Activated naive CD4-positive, alpha-beta T cell treated with anti-CD3 and anti-CD28 coated beads for 36 hours (primary cell): ENCODE measurements at places on chromosomes 1 and 21. TPM values are rescaled to one million over a fixed set of nuclear protein-coding genes. Genes with fewer than 3 reads are reported as not detected.

- H3K4me3 ChIP-seq: no peak overlapping the region
- no peak overlapping the region for H3K27ac ChIP-seq
- peaks cover 54% of the 10 kb centered on the region for H3K36me3 ChIP-seq
- no peak for DNase-seq
- peaks cover 44% of the 10 kb centered on the region for H3K4me1 ChIP-seq
- no peaks in the 10 kb centered on the region for H3K27me3 ChIP-seq
Measured at GRCh38 chr1:67316918-67317317, 9.2 kb downstream of the IL12RB2 start.

DNA sequence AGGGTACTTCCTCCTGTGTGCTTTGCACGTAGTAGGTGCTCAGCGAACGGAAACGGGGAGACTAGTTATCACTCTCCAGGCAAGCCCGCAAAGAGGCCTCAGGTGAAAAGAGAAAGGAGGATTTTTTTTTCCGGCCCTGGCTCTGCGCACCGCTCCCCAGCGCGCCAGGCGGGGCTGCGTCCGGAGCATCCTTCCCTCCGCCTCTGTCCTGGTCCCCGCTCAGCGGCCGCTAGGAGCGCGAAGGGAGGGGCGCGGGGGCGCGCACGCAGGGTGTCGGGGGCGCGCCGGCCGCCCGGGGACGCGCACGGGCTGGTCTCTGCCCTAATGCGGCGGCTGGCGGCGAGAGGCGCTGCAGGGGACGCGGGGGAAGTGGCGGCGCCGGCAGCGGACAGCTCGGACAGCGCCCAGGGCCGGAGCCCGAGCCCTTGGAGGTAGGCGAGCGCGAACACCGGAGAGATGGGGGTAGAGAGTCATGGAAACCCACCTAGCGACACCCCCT, 42.3 kb upstream of the NFASC start:
- peak overlapping the region; percentile 36 for H3K4me3 ChIP-seq
- DNase-seq: peak; percentile 38
- no peaks in the 10 kb centered on the region for H3K36me3 ChIP-seq
- peaks cover 33% of the 10 kb centered on the region for H3K27me3 ChIP-seq
- no peak overlapping the region for H3K27ac ChIP-seq

- H3K4me1 ChIP-seq: no peaks in the 10 kb centered on the region
- H3K4me3 ChIP-seq: no peak overlapping the region
- H3K27ac ChIP-seq: no peak overlapping the region
- no peaks in the 10 kb centered on the region for H3K36me3 ChIP-seq
- peaks cover 38% of the 10 kb centered on the region for H3K27me3 ChIP-seq
- DNase-seq: no peak
Measured at GRCh38 chr1:218392780-218393179, 47.6 kb downstream of the TGFB2 start.

- DNase-seq: no peak
- no peak overlapping the region for H3K4me3 ChIP-seq
- H3K36me3 ChIP-seq: peaks cover 14% of the 10 kb centered on the region
- H3K27me3 ChIP-seq: no peaks in the 10 kb centered on the region
- no peak overlapping the region for H3K27ac ChIP-seq
Measured at GRCh38 chr1:231665101-231665500, 38.5 kb downstream of the DISC1 start.

Gene CD164L2
- not detected for total RNA-seq

Gene OR2L8
- total RNA-seq: 0.21 TPM
